CD4-positive, alpha-beta T cell (primary cell): ENCODE measurements at places on chromosomes 12 and 14. TPM values are rescaled to one million over a fixed set of nuclear protein-coding genes. Genes with fewer than 3 reads are reported as not detected.

DNA sequence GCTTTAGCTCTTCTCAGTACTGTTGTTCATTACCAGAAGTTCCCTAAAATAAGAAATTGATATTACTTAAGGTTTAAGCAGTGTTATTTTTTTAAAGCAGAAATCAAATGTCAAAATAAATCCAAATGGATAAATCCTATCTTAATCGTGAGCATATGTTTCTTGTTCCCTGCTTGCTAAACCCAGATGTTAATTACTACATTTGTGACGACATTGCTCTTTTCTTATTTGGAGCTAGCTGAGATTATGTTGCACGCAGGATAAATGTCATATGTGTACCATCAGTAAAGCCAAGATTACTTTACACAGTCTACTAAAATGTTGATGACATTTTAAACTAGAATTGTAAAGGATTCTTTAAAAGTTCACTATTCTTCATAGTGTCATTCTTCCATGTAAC, 157.5 kb downstream of the PLCZ1 start:
- no peaks in the 10 kb centered on the region for H3K4me1 ChIP-seq
- no peak overlapping the region for H3K27ac ChIP-seq
- DNase-seq, result no peak
- H3K4me3 ChIP-seq, result no peak overlapping the region
- no peaks in the 10 kb centered on the region for H3K27me3 ChIP-seq

GRCh38 chr14:102964152-102964730, 41.8 kb downstream of the AMN start:
- H3K36me3 ChIP-seq, result no peaks in the 10 kb centered on the region
- H3K4me3 ChIP-seq, result no peak overlapping the region
- DNase-seq, result no peak
- H3K27me3 ChIP-seq, result no peaks in the 10 kb centered on the region

- H3K27me3 ChIP-seq, result no peaks in the 10 kb centered on the region
- no peaks in the 10 kb centered on the region for H3K36me3 ChIP-seq
- H3K27ac ChIP-seq, result no peak overlapping the region
- DNase-seq, result no peak
- H3K4me3 ChIP-seq, result no peak overlapping the region
Measured at GRCh38 chr14:98961191-98961590, 310.8 kb downstream of the BCL11B start.

DNA sequence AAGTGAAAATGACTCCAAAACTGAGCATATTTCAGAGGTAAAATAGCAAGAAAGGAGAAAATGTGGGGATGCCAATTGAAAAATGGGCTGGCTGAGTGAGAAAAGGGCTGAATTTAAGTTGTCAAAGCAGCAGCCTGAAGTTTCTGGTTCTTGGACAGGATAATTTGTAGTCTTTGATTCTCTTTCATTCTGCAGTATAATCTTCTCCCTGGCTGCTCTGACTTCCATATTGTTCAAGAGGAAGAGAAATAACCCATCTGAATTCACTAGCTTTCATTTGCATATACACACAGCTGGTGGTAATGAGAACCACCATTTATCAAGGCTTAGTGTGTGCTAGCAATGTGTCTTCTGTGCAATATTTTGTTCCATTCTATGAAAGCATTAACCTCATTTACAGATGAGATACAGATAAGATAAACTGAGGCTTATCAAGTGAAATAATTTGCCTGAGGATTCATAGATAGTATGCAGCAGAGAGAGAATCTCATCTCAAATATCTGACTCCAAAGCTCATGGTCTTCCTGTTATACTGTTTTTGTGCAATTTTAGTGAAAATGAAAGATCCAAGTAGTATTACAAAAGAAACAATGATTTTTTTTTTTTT, 184.2 kb downstream of the TMTC2 start:
- no peaks in the 10 kb centered on the region for H3K4me1 ChIP-seq
- DNase-seq, result no peak
- H3K36me3 ChIP-seq, result no peaks in the 10 kb centered on the region
- H3K4me3 ChIP-seq, result no peak overlapping the region
- no peak overlapping the region for H3K27ac ChIP-seq
- H3K27me3 ChIP-seq, result no peaks in the 10 kb centered on the region

DNA sequence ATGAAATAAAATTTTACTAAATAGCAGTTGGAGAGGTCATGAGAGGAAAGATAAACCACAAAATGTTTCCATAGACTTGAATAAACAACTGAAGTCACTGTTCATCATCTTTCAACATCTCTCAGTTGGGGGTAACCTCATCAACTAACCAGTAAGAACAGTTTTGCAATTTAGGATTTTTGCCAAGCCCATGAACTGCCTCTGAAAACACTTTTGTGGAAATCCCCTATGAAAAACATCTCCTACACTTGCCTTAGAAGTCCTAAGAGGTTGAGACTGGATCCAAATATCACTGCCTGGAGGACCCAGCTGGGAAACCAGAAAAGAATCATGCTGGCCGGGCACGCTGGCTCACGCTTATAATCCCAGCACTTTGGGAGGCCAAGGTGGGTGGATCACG, 273.1 kb downstream of the C12orf50 start:
- no peaks in the 10 kb centered on the region for H3K4me1 ChIP-seq
- DNase-seq, result no peak
- H3K4me3 ChIP-seq, result no peak overlapping the region
- H3K27ac ChIP-seq, result no peak overlapping the region
- no peaks in the 10 kb centered on the region for H3K36me3 ChIP-seq

- no peak for DNase-seq
- H3K4me3 ChIP-seq, result peak within 1 kb of the TSS; percentile 43
- H3K36me3 ChIP-seq, result no peaks in the 10 kb centered on the region
- H3K4me1 ChIP-seq, result peaks cover 16% of the 10 kb centered on the region
- no peak within 1 kb of the TSS for H3K27ac ChIP-seq
- H3K27me3 ChIP-seq, result peaks cover 33% of the 10 kb centered on the region
Measured at GRCh38 chr12:48788854-48789775, at the start of gene ADCY6. TSS of gene ADCY6 (minus strand) at chr12:48789089. CDS start at chr12:48783434, 5,655 bp downstream.

- no peaks in the 10 kb centered on the region for H3K4me1 ChIP-seq
- no peaks in the 10 kb centered on the region for H3K36me3 ChIP-seq
- DNase-seq, result no peak
- no peak overlapping the region for H3K4me3 ChIP-seq
Measured at GRCh38 chr14:79989990-79990389, 221.3 kb downstream of the DIO2 start.

GRCh38 chr14:102295270-102295669, 9.7 kb downstream of the MOK start:
- H3K4me3 ChIP-seq, result no peak overlapping the region
- no peaks in the 10 kb centered on the region for H3K36me3 ChIP-seq
- no peak overlapping the region for H3K27ac ChIP-seq
- no peak for DNase-seq

DNA sequence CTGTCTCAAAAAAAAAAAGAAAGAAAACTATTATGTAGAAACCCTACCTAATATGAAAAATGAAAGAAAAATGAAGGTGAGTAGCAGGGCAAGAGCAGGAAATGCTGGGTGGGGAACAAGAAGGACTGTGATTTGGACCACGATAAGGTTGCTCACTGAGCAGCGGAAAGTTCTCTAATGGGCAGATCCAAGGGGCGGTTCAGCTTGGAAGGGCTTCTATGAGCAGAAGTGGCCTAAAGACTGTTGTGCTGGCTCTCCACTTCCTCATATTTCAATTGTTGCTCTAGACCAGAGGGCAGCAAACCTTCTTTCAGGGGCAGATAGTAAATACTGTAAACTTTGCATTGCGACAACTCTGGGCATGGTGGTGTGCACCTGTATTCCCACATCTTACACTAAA, 16.3 kb upstream of the NFYB start:
- no peak overlapping the region for H3K4me3 ChIP-seq
- H3K36me3 ChIP-seq, result no peaks in the 10 kb centered on the region
- H3K27ac ChIP-seq, result no peak overlapping the region
- DNase-seq, result no peak
- H3K27me3 ChIP-seq, result no peaks in the 10 kb centered on the region

- no peak for DNase-seq
- peaks cover 9% of the 10 kb centered on the region for H3K4me1 ChIP-seq
- peaks cover 3% of the 10 kb centered on the region for H3K27me3 ChIP-seq
- H3K4me3 ChIP-seq, result no peak overlapping the region
- H3K27ac ChIP-seq, result no peak overlapping the region
- H3K36me3 ChIP-seq, result no peaks in the 10 kb centered on the region
Measured at GRCh38 chr14:106087837-106088236, 561.5 kb downstream of the TMEM121 start.

DNA sequence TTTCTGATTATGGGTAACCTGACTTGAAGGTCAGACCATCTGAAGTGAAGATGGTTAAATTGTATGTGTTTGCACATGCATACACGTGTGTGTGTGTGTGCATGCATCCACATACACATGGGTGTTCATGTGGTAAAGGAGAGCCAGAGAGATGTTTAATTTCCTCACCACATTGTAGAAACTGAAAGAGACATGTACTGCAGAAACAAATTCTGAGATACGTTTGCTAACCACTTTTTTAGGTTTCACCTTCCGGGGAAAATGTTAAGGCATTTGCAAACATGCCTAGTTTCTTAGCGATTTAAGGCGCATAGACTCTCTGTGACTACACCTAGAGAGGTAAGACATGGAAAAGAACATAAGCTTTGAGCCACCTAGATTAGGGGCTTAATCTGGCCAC, 362.9 kb downstream of the RAD51B start:
- H3K27me3 ChIP-seq, result no peaks in the 10 kb centered on the region
- H3K36me3 ChIP-seq, result no peaks in the 10 kb centered on the region
- H3K27ac ChIP-seq, result no peak overlapping the region

DNA sequence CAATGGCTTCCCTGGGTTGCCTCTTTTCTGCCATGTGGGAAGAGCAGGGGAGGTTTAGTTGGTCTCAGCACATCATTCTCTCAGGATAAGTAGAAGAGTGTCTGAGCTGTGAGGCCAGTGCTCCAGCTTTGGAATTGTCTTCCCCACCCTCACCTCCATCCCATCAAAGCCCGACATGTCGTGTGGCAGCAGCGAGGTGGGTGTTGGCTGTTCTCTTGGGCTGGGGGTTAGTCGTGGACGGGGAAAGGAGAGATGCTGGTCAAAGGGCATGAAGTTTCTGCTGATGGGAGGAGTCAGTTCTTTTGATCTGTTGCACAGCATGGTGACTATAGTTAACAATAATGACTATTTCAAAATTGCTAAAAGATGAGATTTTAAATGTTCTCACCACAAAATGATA, 404.2 kb downstream of the TMEM121 start:
- H3K27me3 ChIP-seq, result peaks cover 21% of the 10 kb centered on the region
- H3K4me1 ChIP-seq, result no peaks in the 10 kb centered on the region
- H3K27ac ChIP-seq, result no peak overlapping the region
- no peak overlapping the region for H3K4me3 ChIP-seq
- no peak for DNase-seq
- no peaks in the 10 kb centered on the region for H3K36me3 ChIP-seq

DNA sequence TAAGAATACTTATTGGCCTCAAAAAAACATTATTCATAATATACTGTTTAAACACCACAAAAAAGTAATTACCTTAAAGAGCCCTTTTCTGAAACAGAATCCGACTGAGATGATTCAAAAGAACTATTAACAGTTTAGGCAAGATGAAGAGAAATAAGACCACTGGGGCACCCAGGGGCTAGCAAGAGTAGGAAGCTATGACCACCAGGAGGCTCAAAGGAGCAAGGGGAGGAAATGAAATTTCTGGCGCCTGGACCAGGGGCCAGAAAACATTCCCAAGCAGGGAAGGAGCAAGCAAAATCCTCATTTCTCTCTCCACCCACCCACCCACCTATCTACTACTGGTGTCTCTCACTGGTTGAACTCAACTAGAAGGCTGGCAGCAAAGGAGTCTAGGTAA, 6.3 kb upstream of the DCAF4 start:
- H3K36me3 ChIP-seq, result no peaks in the 10 kb centered on the region
- H3K4me3 ChIP-seq, result no peak overlapping the region
- no peak for DNase-seq

GRCh38 chr14:103898711-103899110, 29.5 kb upstream of the TDRD9 start:
- H3K27me3 ChIP-seq, result no peaks in the 10 kb centered on the region
- H3K36me3 ChIP-seq, result no peaks in the 10 kb centered on the region
- no peak for DNase-seq
- H3K4me3 ChIP-seq, result no peak overlapping the region
- peaks cover 5% of the 10 kb centered on the region for H3K4me1 ChIP-seq

- DNase-seq, result no peak
- no peak overlapping the region for H3K27ac ChIP-seq
- no peak overlapping the region for H3K4me3 ChIP-seq
- H3K36me3 ChIP-seq, result no peaks in the 10 kb centered on the region
- H3K27me3 ChIP-seq, result peaks cover 4% of the 10 kb centered on the region
Measured at GRCh38 chr12:3542156-3542555, 51.2 kb downstream of the PRMT8 start.

- no peaks in the 10 kb centered on the region for H3K27me3 ChIP-seq
- no peak overlapping the region for H3K27ac ChIP-seq
- peaks cover 2% of the 10 kb centered on the region for H3K4me1 ChIP-seq
- peaks cover 25% of the 10 kb centered on the region for H3K36me3 ChIP-seq
- no peak for DNase-seq
Measured at GRCh38 chr12:111850526-111850925, 8.5 kb downstream of the MAPKAPK5 start.

GRCh38 chr12:116712458-116713303, 25.2 kb downstream of the SPRING1 start:
- no peaks in the 10 kb centered on the region for H3K27me3 ChIP-seq
- peaks cover 15% of the 10 kb centered on the region for H3K36me3 ChIP-seq
- peaks cover 14% of the 10 kb centered on the region for H3K4me1 ChIP-seq
- H3K4me3 ChIP-seq, result no peak overlapping the region
- no peak for DNase-seq

- no peak within 1 kb of the TSS for H3K27ac ChIP-seq
- DNase-seq, result no peak
- no peaks in the 10 kb centered on the region for H3K4me1 ChIP-seq
- peaks cover 12% of the 10 kb centered on the region for H3K36me3 ChIP-seq
- no peak within 1 kb of the TSS for H3K4me3 ChIP-seq
Measured at GRCh38 chr12:50103767-50104321, at the start of gene GPD1. TSS of gene GPD1 (plus strand) at chr12:50104008. CDS start at chr12:50104051, 43 bp downstream.

GRCh38 chr12:47689215-47689614, 16.6 kb downstream of the RPAP3 start:
- no peak overlapping the region for H3K4me3 ChIP-seq
- H3K27me3 ChIP-seq, result no peaks in the 10 kb centered on the region
- DNase-seq, result no peak
- H3K27ac ChIP-seq, result no peak overlapping the region
- H3K36me3 ChIP-seq, result peaks cover 45% of the 10 kb centered on the region

GRCh38 chr14:104432611-104433231, 146.8 kb upstream of the C14orf180 start:
- H3K36me3 ChIP-seq, result no peaks in the 10 kb centered on the region
- no peak overlapping the region for H3K4me3 ChIP-seq
- peaks cover 2% of the 10 kb centered on the region for H3K4me1 ChIP-seq
- H3K27me3 ChIP-seq, result peaks cover 2% of the 10 kb centered on the region

KIF26A gene
- 0.31 TPM for total RNA-seq

PROX2 gene
- total RNA-seq, result 0.25 TPM

CD4 gene
- 136 TPM for total RNA-seq

ZNF605 gene
- 5.3 TPM for total RNA-seq

DHRS2 gene
- total RNA-seq, result not detected

LMO3 gene
- total RNA-seq, result not detected

LRRIQ1 gene
- total RNA-seq, result not detected

TAS2R7 gene
- not detected for total RNA-seq

VWF gene
- total RNA-seq, result not detected

NFE2 gene
- total RNA-seq, result 0.20 TPM

RNF212B gene
- total RNA-seq, result not detected
